ENCODE measurements at places on chromosomes 3 and 15.
A peak's percentile ranks its signal among the peaks of the same experiment; 100 is the strongest.

DNA sequence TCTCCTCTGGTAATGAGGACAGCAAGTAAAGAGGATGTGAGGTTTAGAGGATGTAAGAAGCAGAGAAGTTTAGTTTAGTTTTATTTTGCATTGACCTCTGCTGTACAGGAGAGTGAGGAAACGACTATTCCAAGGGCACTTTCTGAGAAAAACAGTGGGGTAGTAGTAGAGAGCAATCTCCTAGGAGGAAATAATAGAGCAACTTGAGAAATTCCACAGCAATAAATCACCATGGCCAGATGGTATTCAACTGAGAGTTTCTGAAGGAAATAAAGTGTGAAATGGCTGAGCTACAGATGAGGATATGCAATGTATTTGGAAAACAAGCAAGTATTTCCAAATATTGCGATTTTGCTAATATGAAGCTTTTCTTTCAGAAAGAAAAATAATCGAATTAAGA is 118.9 kb downstream of the DPH6 start:
- no peak for DNase-seq

GRCh38 chr3:195259475-195260279 is 11.3 kb downstream of the XXYLT1 start:
- peak; percentile 90 for DNase-seq

DNA sequence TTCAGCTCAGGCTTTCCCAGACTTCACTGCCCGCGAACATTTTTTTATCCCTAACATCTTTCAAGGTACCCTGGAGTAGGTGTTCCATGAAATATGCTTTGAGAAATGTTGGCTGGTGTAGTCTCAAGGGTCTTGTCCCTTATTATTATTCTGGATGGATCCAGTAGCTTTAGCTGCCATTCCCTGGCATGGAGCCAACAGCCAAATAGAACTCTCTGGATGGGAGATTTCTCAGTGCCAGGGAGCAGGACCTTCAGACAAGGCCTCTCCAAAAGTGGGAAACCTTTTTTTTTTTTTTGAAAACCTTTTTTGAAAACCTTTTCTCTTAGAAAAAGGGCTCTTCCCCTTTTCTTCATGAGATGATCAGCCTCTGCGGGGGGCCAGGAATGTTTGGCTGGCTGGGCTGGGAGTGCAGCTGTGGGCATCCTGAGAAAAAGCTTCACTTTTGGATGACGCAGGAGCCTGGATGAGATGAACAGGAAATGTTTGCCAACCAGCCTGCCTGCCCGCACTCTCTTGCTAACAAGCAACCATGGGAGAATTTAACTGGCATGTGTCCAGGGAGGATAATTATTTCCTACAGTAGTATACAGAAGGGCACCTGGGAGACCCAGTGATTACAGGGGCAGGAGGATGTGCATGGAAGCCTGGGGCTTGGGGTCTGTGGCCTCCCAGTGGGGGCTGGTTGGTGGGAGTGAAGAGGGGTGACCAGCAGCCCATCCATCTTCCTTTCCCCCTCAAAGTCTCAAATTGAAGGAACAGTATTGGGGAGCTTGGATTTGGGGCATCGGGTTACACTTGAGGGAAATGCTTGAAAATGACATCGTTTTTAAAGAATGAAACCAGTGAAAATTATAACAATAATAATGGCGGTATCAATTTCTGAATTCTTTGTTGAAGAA is 109.1 kb upstream of the LRIG1 start:
- DNase-seq: no peak

GRCh38 chr15:90360746-90361145 is 8.7 kb downstream of the ZNF774 start:
- DNase-seq: no peak

- no peak for DNase-seq
Observed at GRCh38 chr3:14379843-14380242, 22.6 kb upstream of the SLC6A6 start.

DNA sequence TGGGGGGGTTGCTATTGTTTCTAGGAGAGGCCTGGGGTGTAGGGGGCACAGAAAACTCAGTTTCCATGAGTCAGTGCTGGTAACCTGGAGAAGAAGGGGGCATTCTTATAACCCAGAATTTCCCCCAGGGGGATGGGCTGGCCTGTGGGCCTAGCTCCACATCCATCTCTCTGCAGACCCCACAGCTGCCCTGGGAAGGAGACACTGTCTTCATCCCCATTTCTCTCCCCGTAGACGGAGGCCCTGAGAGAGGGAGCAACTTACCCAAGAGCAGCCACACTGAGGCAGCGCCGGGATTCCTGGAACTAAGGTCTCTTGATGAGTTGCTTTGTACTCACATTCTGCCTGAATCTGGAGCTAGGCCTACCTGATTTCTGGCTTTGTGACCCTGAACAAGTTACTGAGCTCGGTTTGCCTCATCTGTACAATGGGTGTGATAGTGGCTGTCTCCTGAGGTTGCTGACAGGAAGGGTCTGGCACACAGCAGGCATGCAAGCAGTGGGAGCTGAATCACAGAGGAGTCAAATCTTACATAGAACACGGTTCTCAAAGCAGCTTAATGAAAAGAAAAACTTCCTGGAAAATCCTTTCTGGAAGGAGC is 55.0 kb upstream of the LCTL start:
- DNase-seq: no peak

- no peak for DNase-seq
Observed at GRCh38 chr3:138914870-138915502, 32.0 kb downstream of the FOXL2 start.

- DNase-seq: no peak
Observed at GRCh38 chr3:109109574-109109973, 8.4 kb downstream of the MORC1 start.

GRCh38 chr3:138468886-138469285 is 34.5 kb downstream of the ESYT3 start:
- DNase-seq: no peak
